Kidney capillary endothelial cell (primary cell): ENCODE measurements at places on chromosomes 5 and 9.

- DNase-seq, result no peak
These were observed 117.3 kb upstream of the FGF10 start for GRCh38 chr5:44506561-44506960.

DNA sequence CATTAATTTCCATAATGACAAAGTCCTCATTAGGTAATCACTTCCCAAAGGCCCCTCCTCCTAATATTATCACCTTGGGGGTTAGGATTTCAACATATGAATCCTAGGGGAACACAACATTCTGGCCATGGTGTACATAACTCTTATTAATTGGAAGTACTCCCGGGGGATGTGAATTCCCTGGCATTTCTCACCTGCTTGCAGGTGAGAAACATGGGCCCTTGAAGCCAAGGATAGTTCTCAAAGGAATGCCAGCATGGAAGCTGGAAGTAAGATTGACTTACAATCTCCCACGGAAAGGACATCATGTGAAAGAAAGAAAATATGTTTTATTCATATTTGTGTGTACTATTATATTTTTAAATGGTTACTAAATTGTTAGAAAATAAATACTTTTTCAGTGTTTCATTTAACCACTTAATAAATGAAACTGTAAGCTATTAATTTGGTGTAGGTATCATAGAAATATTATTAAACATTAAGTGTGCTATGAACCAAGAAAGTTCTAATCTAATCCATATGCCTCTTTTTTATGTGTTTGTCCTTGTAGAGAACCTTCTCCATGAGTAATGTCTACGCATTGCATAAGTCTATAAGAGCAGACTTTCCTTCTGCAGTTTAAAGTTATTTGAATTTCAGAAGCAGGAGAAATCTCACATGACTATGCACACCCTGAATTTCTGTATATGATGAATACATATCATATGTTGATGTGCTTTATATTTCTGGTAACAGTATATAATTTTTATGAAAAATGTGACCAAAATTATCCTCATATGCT is 59.4 kb downstream of the ANXA1 start:
- no peak for DNase-seq

- DNase-seq, result no peak
These were observed 49.0 kb downstream of the CDO1 start for GRCh38 chr5:115767424-115767823.

- DNase-seq, result no peak
These were observed 90.8 kb upstream of the ZNF618 start for GRCh38 chr9:113785334-113785733.

DNA sequence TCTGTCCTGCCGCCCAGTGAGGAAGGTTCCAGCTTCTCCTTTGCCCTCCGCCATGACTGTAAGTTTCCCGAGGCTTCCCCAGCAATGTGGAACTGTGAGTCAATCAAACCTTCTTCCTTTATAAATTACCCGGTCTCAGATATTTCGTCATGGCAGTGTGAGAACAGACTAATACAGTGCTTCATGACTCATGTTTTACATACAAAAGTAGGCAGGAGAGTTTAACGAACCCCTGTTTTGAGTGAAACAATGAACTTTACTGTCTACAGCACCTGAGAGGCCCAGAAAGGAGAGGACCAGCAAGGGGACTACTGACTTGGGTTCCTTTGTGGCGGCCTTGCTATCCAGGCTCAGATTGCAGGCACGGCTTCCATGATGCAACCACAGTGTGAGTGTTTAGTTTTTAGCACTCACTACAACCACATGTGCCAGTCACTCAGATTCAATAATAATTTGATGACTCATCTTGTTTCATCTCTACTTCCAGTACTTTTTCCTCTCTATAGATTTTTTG is 139.1 kb upstream of the CLINT1 start:
- DNase-seq, result no peak

DNA sequence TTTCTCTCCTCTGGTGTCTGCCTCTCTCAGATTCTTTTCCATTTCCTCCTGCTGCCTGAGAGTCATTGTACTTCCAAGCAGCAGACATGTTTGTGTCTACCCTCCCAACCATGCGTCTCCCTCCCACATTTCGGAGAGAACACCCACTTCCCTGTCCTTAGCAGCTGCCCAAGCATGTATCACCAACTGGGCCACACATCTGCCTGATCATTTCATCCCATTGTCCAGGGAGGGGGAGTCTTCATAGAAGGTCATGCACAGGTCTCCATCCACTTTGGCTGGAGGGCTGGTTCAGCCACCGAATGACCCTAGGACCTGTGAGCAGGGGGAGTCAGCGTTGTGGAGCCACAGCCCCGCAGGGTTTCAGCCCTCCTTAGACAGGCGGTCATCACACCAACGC is 75.4 kb downstream of the MAP1B start:
- DNase-seq, result no peak

- DNase-seq, result no peak
These were observed 39.8 kb downstream of the PTAR1 start for GRCh38 chr9:69719983-69720382.

- no peak for DNase-seq
These were observed 18.1 kb upstream of the LPCAT1 start for GRCh38 chr5:1541702-1542400.

DNA sequence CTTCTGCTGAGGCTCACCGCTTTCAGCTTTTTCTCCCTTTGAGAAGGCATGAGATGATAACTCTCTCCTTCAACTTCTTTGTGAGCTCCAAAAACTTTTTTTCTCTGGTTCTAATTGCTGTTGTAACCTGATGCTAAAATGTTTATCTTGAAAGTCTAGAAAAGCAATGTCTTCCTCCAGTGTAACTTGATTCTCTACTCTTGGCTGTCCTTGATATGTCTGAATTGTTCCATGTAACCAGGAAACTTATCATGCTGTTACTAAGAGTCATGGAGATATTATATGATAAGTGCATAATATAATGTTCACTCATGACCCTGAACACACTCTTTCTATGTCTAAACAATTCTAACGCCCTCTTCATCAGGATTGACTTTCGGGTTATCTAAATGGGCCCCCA is 128.0 kb upstream of the ABCA1 start:
- DNase-seq, result no peak

DNA sequence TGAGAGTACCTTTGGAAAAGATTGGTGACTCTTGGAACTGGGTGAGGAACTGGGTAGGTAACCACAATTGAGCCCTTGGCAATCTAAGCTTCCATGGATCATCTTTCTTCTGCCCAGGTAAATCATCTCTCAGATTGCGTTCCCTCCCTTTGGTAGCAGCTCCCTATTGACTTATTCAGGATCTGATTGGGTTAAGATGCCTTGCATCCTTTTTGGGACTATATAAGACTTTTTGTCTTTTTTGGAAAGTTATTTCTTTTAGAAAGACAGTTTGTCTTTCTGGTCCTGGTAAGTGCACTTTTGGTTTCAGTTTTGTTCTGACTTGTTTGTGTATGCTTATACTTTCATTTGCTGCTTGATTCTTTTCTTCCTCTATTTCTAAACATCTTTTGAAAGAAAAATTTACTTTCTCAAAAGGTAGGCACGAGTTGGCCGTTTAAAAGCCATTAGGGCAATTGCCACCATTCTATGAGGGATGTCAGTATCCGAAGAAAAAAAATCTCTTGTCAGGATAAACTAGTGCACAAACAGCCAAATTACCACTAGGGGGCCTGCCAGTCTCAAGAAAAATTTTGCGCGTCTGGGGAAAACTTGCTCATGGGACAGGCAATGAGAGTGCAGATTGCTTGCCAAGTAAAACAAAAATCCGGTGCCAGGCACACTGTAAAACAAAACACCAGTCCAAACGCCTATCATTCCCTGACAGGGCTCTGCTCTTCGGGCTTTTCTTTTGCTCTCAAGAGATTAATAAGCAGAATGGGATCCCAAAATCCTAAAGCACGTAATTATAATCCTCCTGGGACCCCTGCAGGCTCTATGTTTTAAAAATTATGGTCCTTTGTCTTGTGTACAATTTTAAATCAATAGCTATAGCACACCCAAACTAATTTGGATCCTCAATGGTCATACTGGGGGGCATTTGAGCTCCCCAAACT is 12.8 kb downstream of the OR1J1 start:
- DNase-seq, result peak; percentile 84

GRCh38 chr5:178442405-178443257 is 147.6 kb downstream of the COL23A1 start:
- DNase-seq, result no peak

GRCh38 chr9:3868466-3868865 is 342.7 kb upstream of the RFX3 start:
- no peak for DNase-seq

- DNase-seq, result no peak
These were observed 155.0 kb downstream of the GNAQ start for GRCh38 chr9:77876590-77876989.

GRCh38 chr5:58924306-58924705 is 341.4 kb downstream of the RAB3C start:
- no peak for DNase-seq

DNA sequence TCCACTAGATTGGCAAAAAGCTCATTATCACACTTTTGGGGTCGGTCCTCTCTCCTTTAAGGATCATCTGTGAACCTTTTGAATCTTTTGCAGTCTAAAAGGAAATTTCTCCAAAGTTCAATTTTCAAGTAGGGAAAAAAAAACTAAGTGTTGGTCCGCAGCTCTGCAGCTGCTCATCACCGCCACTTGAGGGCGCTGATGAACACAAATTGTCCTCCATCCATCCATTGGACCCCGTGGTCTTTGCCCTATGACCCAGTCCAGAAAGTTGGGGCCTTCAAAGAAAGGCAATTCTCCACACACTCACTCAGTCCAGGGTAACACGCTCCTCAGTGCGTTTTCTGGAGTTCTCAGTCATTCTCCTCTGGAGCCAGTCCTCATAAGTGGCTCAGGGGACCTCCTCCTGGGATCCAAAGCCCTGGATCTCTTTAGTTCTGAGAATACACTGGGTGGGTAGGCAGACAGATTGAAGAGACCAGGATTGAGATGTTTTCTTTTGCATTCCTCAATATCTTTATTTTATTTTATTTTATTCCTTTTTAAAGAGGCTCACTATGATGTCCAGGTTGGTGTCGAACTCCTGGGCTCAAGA is 63.6 kb upstream of the SLC28A3 start:
- DNase-seq, result no peak

DNA sequence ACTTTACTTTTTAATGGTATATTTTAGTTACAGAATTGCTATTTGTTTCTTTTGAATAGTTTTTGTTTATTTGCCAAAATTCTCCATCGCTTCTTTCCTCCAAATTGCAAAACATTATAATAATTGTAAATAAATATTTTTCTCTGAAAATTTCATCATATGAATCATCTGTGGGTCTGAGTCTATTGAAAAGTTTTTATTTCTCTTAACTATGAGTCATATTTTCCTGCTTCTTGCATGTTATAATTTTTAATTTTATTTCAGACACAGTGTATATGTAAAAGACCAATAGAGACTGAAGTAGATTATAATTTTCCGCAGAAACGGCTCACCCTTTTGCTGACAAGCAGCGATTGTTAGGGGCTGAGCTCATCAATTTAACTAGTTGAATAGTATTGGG is 279.1 kb upstream of the IL12B start:
- DNase-seq, result no peak
